Activated CD4-positive, alpha-beta T cell treated with anti-CD3 and anti-CD28 coated beads, Interleukin-2, amount 50 U/mL, for 24 hours (primary cell): ENCODE measurements at places on chromosomes 12 and 14.
A peak's percentile ranks its signal among the peaks of the same experiment; 100 is the strongest.

DNA sequence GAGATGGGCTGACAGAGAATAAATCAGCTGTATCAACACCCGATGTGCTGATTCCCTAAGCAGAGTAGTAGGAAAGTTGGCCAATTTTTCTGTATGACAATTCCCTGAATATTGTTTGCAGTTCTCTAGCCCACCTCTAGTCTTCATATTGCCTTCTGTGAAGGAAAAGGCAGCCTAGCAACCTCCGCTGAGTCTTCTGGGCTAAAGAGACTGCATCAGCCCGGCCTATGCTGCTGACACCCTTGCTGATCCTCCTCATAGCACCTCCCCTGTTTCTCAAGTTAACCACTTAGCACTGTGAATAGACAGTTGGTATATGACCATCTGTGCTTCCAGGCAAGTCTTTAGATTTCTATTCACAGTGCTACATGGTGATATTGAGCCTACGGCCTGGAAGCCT, 161.1 kb upstream of the EGLN3 start:
- no peak for DNase-seq

DNA sequence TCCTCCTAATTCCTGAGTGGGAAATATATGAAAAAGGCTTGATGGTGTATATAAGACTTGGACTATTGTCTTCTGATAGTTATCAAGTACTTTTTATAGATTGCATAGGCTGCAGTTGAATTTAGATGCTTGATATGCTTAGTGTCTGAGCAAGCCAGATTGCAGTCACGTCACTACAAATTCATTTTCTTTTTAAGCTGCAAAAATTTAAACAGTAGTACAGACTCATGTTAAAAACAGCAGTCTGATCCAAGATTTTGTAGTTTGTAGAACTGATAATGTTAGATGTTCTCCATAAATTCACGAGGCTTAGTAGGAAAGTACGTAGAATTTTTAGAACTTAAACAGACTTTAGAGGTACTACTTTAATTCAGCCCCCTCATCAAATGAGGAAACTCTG, 126.4 kb downstream of the GPR135 start:
- DNase-seq: no peak

GRCh38 chr12:109987615-109988014, 8.6 kb downstream of the GIT2 start:
- DNase-seq: no peak

- no peak for DNase-seq
Observed at GRCh38 chr12:6358881-6359280, 16.5 kb downstream of the SCNN1A start.

DNA sequence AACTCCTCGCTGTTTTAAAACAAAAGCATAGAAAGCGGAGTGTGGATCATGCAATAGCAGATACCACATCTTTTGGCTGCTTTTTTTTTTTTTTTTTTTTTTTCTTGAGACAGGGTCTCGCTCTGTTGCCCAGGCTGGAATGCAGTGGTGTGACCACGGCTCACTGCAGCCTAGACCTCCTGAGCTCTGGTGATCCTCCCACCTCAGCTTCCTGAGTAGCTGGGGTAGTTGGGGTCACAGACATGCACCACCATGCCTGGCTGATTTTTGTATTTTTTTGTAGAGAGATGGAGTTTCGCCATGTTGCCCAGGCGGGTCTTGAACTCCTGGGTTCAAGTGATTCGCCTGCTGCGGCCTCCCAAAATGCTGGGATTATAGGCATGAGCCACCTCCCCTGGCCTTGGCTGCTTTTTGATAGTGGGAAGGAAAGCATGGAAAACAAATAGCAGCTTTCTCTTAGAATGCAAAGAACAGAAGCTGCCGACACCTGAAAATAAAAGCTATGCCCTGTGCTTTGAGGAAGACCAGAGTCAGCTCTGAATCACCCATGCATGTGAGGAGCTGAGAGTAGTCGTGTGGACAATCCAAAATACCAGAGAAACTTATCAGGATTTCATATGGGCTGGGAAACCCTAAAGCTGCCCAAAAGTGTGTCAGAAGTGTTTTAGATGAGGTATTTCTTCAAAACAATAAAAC, 3.6 kb upstream of the ELK3 start:
- DNase-seq: no peak

GRCh38 chr14:80271389-80271788, 60.1 kb upstream of the DIO2 start:
- no peak for DNase-seq

- DNase-seq: no peak
Observed at GRCh38 chr14:44300916-44301315, 206.2 kb downstream of the FSCB start.

DNA sequence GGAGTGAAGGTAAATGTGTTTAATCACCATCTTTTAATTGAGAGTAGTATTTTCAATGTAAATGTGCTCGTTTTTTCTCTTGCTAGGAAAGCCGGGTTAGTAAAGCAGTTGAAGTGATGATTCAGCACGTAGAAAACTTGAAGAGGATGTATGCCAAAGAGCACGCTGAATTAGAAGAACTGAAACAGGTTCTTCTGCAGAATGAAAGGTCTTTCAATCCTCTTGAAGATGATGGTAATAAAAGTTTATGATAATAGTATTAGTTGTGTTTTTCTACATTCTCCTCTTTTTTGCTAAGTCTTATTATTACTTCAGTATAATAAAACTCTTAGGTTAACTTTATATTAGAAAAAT, 93.9 kb downstream of the DNAI7 start:
- DNase-seq: no peak

- no peak for DNase-seq
Observed at GRCh38 chr14:32183151-32184058, 18.4 kb upstream of the RNU6-7 start.

DNA sequence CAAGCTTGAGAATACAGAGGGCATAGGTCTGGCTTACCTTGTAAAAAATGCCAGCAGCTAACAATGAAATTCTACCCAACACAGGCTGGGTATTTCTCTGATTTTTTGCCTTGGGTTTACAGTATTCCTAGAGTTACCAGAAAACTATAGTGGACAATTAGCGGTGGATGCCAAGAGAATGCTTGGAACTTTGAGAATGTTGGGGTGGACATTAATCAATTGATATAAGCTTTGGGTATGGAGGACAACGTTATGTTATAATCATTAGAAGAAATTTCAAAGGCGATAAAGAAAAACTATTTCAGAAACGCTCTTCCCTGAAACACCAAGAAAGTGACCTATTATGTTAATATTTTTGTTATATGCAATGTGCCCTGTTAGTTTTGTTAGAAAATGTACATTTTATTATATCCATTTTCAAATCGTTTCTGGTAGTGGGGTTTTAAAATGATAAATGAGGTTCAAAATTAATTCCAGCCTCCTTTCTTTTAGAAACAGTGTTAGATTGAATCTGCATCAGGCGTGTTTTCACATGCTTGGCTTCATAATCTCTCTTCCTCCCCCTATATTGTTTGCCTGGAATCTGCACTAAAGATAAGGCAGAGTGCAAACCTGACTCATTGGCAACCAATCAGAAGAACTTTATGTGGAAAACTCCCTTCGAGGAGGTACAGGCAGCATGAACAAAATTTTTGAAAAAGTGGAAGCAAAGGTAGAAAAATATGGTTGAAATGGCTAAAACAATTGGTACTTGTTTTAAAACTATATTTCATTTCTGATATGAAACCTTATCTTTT, 1.4 kb upstream of the PTPRQ start:
- DNase-seq: no peak

GRCh38 chr12:46521145-46521544, 148.6 kb upstream of the SLC38A2 start:
- DNase-seq: no peak

DNA sequence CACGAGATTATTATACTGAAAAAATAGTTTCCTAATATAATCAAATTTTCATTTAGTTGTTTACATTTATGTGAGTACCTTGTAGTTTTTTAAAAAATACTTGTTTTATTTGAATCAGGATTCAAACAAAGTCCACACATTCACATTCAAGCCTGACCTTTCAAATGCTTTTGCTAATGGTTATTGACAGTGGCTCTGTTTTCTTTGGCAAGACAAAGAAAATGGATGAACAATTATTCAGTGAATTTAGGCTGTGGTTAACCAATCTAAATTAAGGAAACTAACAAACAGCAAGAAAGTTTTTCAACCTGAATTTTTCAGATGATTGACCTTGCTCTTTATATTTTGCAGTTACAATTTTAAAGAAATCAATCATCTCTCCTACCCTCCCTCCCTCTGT, 9.7 kb downstream of the SLC4A8 start:
- no peak for DNase-seq

GRCh38 chr12:49777800-49778748, 36.7 kb downstream of the TMBIM6 start:
- peak; percentile 54 for DNase-seq

DNA sequence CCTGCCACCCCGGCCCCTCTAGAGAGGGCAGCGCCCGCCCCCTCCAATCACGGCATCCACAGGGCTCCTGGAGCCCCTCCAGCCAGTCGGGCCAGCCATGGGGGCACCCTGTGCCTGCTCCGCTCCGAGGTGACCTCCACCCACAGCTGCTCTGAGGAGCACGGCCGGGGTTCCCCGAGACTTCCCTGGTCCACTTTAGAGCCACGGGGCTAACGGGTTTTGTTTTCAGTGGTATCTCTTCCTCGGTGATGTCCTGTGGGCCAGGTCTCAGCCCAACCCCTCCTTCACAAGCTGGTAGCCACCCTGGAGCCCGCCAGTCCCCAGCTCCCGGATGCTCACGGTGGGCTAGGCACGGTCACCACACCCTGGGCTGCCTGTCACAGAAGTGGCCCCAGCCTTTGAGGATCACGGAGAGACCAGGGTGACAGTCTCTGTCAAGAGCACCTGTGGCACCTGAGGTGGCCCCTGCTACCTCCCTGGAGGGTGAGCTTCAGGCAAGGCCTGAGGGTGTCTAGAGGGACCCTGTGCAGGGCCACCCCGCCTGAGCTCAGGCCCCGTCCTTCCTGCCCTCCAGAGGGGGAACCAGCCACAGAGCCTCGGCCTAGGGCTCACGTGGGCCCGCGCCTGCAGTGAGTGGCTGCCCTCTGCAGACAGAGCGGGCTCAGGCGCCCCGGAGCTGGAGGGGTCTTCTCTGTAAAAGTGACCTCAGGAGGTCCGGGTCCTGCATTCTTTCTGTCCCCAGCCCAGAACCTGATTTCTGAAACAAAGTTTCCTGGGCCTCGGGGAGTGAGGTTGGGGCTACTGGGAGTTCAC, 146.0 kb upstream of the C14orf180 start:
- no peak for DNase-seq

GRCh38 chr12:30420561-30420960, 275.1 kb downstream of the IPO8 start:
- DNase-seq: no peak

DNA sequence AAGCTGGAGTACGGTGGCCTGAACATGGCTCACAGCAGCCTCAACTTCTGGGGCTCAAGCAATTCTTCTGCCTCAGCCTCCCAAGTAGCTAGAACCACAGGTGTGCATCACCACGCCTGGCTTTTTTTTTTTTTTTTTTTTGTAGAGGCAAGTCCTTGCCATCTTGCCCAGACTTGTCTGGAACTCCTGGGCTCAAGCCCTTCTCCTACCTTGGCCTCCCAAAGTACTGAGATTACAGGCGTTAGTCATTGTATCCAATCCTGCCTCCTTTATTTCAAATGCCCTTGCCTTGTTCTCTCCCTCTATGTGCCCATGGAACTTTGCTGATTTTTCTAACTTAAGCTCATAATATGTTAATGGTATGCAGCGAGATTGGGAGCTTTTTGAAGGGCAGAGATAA, 49.2 kb upstream of the PRICKLE1 start:
- DNase-seq: no peak

GRCh38 chr12:1607940-1608712, 13.7 kb upstream of the FBXL14 start:
- DNase-seq: no peak

DNA sequence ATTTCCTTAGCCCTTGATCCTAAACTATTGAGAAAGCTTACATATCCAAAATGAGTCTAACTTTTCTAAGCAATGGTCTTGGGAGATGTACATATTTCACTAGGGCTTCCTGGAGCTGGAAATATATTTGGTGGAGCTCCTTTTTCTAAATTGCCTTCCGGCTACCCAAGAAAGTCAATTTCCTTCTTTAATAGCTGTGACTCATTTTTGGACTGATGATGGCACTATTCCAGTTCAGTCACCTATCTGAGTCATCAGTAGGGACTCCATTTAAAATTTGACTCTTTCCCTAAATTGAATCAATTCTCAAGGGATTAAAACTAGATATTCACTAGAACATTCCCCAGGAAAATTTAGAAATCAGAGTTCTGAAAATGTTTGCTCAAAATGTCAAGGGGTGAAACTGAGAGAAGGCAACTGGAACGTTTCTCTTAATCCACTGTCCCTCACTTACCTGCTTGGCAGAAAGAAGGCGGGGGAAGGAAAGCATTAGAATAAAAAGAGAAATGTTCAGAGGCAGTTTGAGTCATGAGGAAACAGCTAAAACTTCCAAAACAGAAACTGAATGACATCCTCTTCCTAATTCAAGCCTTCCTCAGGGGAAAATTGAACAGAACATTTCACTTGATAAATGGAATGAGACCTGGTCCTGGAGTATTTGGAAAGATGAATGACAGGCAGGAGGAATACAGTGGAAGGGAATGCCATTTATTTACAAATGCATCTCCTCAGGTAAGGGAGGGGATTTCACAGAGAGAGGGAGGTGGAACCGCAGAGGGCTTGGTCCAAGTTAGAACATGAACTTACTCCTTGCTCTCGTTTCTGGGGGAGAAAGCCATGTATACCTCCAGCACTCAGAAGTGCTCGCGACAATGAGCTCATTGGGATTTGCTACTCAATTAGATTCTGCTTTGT, 91.2 kb downstream of the RGS6 start:
- DNase-seq: no peak

GRCh38 chr12:62866451-62867082, 68.4 kb downstream of the PPM1H start:
- DNase-seq: no peak

DNA sequence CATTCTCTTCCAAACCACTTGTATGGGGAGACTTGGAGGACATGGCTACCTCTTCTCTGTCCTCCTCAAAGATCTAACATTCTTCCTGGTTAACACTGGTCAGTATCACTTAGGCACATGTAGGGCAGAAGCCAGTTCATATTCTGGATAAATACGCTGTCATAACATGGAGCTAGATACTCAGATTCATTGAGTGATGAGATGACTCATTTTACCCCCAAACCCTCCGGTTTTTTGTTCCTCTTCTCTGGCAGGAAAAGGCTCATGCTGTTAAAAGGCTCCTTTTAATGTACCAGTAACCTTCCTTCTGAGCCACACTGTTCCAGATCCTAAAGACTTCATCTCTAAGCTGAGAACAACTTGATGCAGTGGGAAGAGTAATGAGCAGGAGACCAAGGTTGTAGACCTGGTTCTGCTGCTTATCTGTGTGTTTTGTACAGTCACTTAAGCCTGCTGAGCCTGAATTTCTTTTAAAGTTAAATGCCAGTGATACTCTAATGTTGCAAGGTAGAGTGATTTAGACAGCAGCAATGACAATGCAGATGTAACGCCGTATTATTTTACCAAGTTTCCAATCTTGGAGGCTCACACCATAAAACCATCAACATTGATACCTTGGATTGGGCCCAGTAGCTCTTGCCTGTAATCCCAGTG, 57.3 kb upstream of the ELK3 start:
- no peak for DNase-seq
